Gastroesophageal sphincter (tissue), 4 donors: ENCODE measurements at places on chromosomes 4 and X. TPM values are rescaled to one million over a fixed set of nuclear protein-coding genes. Genes with fewer than 3 reads are reported as not detected.

The KIF4A gene
- 0.47 TPM for total RNA-seq

The NXF2B gene
- total RNA-seq = not detected

The SSX7 gene
- total RNA-seq = not detected

The EPHA5 gene
- total RNA-seq = 0.78 TPM
